Activated CD8-positive, alpha-beta memory T cell treated with anti-CD3 and anti-CD28 coated beads for 24 hours (primary cell): ENCODE measurements at places on chromosomes 7 and 10.

DNA sequence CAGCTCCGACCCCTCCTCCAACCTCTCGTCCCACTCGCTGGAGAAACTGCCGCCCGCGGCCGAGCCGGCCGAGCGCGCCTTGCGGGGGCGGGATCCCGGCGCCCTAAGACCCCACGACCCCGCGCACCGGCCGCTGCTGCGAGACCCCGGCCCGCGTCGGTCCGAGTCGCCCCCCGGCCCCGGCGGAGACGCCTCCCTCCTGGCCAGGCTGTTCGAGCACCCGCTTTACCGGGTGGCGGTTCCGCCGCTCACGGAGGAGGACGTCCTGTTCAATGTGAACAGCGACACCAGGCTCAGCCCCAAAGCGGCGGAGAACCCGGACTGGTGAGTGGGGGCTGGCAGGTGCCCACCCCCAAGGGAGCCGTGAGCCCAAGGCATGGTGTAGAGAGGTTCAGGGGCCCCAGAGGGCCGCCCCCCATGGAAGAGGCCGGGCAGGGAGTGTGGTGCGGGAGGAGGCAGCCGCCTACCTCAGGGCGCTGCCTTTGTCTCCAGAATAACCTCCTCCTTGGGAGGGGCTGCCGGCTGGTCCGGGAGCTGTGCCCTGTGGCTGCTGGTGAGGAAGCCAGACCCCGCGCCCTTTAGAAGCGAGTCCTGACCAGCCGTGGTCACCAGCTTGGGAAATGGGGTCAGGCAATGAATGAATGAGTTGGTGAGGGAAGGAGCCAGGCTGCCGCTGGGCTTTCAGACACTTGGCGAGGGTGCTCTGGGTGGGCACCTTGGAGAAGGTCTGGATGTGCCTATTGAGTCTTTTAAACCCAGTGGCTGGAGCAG is 1.3 kb downstream of the FAM20C start:
- no peak for DNase-seq

GRCh38 chr10:32650246-32650655 is 204.3 kb downstream of the CCDC7 start:
- DNase-seq: no peak

DNA sequence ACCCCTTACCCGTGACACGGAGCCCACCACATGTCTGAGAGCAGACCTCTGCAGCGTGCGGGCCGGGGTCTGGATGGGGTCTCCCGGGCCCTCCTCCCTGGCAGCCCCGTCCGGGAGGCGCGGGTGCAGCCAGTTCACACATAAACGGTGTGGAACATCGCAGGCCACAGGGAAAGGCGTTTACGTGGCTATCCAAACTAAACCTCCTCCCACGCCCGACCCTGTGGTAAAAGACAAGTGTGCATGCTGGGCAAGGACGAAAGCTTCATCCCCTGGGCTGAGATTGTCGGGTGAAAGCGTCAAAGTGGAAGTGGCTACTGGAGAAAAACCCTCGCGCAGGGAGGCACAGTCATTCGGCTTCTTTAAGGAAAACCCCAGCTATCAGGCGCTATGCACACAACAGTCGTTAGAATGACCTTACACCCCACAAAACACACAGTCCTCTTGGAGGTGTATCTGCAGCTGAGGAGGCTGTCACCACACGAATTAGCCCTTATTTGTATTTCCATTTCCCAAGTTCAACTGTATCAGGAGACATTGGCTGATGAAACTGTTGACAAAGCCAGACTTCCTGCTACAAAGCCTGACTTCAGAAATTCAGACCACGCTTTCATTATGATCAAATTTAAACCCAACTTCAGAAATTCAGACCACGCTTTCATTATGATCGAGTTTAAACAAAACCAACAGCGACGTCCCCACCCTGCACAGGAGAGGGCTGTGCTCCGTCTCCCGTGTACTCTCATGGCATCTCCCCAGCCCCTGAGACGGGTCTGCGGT is 15.3 kb downstream of the GPER1 start:
- DNase-seq: no peak

- DNase-seq: no peak
Observed at GRCh38 chr10:73459683-73460314, 26.4 kb upstream of the MSS51 start.

DNA sequence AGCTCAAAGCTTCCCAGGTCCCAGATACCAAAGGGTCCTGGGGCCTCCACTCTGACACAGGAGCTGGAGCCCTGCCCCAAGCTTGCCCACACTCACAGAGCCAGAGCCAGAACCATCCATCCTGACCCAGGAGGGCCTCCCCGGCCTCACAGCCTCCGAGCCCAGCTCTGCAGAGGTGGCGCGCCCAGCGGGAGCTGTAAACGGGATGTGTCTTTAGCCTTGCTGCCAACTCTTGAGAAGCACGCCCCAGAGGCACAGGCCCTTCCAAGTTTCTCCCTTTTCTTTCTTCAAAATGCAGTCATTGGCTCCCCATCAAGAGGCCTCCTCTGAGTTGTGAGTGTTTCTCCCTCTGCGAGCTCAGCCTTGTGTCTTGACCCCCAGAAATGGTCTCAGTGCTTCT is 75.0 kb downstream of the PDGFA start:
- no peak for DNase-seq

DNA sequence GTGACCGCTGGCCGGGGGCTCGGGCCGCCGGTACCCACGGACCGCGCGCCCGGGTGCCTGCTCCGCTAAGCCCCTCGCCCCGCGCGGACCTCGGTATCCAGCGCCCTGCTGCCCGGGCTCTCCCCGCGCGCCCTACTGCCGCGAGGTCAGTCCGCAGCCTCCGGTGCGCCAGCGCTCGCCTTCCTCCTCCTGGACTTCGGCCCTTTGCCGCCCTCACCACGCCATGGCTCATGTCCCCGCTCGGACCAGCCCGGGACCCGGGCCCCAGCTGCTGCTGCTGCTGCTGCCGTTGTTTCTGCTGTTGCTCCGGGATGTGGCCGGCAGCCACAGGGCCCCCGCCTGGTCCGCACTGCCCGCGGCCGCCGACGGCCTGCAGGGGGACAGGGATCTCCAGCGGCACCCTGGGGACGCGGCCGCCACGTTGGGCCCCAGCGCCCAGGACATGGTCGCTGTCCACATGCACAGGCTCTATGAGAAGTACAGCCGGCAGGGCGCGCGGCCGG is 483 bp downstream of the GDF10 start:
- no peak for DNase-seq

DNA sequence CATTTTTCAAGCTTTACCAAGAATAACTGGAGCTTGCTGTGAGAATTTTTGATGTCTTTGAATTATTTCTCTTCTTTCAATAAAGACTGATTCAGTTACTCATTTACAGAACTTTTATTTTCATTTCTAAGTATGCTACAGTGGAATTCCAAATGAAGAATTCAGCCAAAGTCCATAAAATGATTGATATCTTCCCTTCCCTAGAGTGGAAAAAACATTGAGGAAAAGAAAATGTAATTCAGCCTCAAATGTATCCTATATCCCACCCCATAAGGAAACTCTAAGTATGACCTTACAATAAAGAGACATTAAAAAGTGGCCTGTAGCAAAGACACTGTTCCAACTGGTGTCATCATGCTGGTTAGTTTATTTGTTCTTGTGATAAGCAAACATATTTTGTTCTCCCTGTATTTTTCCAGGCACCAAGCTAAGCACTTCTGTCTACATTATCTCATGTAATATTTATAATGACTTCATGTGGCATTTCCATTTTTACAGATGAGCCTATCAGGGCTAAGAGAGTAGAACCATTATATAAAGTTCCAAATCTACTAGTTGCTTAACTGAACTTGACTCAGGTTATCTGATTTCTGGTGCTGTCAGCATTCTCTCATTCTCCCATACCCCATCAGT is 450.4 kb downstream of the NEBL start:
- DNase-seq: no peak

DNA sequence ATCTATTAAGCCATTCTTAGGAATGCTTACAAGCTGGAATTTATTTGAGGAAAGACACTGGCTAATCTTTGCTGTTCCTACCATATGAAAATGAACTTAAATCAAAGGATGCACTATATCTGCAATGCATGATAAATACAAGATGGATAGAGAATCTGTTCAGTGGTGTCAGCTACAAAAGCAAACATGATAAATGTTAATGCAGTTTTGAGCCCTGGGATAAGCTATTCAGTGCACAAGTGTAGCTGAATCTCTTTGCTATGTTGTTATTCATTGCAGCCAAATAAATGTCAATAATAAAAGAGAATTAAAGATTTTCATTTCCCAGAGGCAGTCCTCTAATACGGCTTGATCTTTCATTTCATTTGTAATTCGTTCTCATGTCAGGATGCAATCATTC is 223.8 kb upstream of the KAT6B start:
- DNase-seq: no peak

DNA sequence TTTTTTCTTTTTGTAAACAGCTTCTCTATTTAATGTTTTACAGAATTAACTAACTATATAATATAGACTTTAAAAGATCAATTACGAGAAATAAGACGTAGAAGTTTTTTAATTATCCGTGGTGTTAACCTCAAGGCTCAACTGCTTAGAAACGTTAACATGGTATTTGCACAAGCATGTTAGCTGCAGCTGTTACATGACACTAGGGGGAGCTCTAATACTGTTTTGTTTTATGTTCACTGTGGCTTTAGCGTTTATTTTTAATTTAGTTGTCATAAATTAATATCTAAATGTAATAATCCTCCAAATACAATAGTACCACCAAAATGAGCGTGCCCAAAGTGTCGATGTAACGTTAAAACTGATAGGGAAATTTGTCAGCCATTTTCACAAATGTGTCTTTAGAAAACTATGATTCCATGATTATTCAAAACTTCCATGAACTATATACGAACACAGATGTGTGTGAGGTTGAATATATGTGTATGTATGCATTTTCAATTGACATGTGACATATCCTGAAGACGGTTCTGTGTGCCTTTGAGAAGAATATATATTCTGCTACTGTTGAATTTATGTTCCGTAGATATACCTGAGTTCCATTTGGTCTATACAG is 828.8 kb upstream of the MBL2 start:
- DNase-seq: no peak

DNA sequence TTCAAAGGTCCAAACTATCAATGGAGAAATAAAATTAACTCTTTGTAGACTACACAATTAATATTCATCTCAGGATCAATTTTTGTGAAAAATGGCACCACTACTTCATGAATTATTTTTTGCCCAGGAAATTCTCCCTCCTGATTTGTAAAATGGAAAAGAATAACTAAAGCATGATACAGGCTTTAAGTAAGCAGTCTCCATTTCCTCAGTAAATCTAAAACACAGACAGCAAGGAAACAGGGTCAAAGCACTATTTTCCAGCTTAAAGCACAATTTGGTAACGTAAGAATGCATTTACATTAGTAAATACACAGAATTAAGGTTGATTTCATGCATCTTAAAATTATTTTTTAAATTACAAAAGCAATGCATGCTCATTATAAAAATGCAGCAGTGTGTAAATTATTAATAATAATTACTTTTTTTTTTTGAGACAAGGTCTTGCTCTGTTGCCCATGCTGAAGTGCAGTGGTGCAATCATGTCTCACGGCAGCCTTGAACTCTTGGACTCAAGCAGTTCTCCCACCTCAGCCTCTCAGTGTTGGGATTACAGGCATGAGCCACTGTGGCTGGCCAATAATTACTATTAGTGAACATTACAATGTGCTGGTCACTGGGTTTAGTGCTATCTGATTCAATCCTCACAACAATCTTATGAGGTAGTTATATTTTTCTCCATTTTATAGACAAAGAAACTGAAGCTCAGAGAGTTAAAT is 26.1 kb upstream of the VCL start:
- DNase-seq: no peak

DNA sequence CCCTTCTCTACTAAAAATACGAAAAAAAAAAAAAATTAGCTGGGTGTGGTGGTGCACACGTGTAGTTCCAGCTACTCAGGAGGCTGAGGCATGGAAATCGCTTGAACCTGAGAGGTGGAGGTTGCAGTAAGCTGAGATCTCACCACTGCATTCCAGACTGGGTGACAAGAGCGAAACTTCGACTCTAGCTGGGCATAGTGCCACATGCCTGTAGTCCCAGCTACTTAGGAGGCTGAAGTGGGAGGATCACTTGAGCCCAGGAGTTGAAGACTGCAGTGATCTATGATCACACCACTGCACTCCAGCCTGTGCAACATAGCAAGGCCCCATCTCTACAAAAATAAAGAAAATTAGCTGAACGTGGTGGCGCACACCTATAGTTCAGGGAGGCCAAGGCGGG is 1.2 kb upstream of the SPACDR start:
- no peak for DNase-seq

DNA sequence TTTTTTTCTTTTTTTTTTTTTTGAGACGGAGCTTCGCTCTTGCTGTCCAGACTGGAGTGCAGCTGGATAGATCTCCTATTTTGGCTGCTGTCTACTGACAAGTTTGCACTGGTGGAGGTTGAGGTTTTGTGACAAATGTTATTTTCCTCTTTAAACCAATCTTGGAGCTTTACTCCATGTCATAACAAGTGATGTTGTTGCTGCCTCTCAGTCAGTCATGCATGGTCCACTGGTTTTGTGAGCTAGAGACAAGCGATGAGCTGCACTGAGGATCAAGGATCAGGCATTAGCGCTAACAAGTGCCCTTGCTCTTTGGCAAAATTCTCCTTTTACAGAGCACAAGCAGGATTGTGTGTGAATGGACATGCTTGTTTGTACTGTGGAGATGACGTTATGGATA is 805 bp upstream of the WDFY4 start:
- no peak for DNase-seq
